ENCODE measurements at places on chromosomes 1 and 21. TPM values are rescaled to one million over a fixed set of nuclear protein-coding genes. Genes with fewer than 3 reads are reported as not detected.

The ZP4 gene
- not detected for total RNA-seq

The C1orf105 gene
- total RNA-seq: 0.33 TPM

The ERICH3 gene
- not detected for total RNA-seq

The KANK4 gene
- total RNA-seq: 0.74 TPM

The TTC24 gene
- total RNA-seq: not detected

The ALPL gene
- 0.24 TPM for total RNA-seq

The COA6 gene
- total RNA-seq: 90.3 TPM

The ALG14 gene
- total RNA-seq: 6.5 TPM

The CCDC190 gene
- total RNA-seq: not detected

The SPRR2E gene
- not detected for total RNA-seq

The B3GALT6 gene
- 17.8 TPM for total RNA-seq

The PODN gene
- total RNA-seq: not detected

The PRR9 gene
- total RNA-seq: not detected

The KRTAP11-1 gene
- total RNA-seq: not detected

The MPL gene
- total RNA-seq: not detected

The IL6R gene
- 25.7 TPM for total RNA-seq

The LEFTY1 gene
- 0.50 TPM for total RNA-seq

The RNF186 gene
- not detected for total RNA-seq

The GPR61 gene
- not detected for total RNA-seq

The PCAT6 gene
- total RNA-seq: 2.4 TPM

The UHMK1 gene
- total RNA-seq: 12.6 TPM
